ENCODE measurements at places on chromosomes 2 and 18.

GRCh38 chr2:230783101-230783500 is 70.5 kb downstream of the CAB39 start:
- no peak for DNase-seq

DNA sequence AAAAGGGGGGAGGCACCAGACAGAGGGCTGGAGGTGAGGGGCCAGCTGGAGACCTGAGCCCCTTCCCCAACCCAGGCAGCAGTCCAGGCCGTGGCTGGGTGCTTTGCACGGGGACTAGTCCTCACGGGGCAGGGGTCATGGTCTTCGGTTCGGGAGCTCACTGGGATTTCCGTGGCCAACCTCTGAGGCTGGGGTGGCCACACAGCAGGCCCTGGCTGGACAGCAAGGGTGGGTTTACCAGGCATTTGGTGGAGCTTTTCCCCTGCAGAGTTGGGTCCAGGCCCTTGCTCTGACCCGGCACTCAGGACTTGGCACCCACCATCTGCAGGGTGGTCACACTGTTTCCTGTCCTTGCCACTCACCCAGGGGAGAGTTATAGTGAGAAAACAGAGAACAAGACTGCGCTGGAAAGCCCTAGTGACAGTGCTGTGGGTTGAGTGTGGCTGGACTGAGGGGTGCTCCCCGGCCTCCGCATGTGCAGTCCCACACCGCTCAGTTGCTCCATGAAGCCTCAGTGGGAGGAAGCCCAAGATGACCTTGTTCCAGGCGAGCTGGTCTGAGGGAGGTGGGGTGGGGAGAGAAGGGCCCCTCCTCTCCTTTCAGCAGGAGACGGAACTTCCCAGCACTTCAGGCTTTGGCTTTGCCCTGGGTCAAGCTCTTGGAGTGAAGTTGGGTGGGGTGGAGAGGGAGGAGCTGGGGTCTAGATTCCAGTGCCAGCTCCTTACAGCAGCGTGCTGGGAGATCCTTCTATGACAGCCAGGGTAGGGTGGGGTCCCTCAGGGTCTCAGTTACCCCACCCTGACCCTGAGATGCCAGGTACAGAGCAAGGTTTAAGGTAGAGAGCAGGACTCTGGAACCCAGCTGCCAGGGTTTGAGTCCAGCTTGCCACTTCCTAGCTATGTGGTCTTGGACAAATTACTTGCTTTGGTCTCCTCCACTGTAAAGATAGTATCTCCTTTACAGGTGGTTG is 219.8 kb downstream of the DYSF start:
- no peak for DNase-seq

- DNase-seq: no peak
Observed at GRCh38 chr18:1466035-1466434, 561.4 kb downstream of the ADCYAP1 start.

GRCh38 chr2:191003405-191004309 is 10.3 kb downstream of the STAT1 start:
- no peak for DNase-seq

GRCh38 chr2:207787017-207787416 is 17.3 kb upstream of the FZD5 start:
- DNase-seq: no peak

GRCh38 chr2:224682134-224682533 is 34.0 kb downstream of the CCDC195 start:
- no peak for DNase-seq

- no peak for DNase-seq
Observed at GRCh38 chr2:158647436-158648231, 147.5 kb upstream of the DAPL1 start.

DNA sequence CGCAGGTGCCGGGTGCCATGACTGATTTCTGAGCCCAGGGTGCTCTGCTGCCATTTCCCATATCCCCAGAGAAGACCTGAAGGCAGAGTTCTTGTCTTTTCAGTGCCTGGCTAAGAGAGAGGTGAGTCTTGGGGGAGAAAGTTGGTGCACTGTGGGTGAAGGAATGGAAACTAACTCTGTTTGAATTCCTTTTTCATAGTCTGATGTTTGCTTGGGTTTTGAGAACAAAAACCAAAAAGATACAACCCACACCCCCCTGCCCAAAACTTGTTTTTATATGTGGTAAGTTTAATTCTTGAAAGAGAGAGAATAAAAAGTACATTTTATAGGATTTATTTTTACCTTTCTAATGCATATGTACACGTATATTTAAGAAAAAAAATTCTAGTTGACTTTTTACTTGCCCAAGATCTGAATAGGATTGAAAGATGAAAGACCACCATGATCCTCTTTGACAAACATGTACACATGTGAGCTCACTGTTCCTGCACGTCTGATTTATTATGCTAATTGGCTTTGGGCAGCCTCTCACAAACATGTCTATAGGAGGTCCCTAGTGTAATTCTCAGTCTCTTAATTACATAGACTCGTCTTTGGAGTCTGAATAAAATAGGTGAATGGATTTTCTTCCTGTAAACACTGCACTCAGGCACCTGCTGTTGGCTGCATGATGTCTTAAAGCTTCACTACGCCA is 46.3 kb downstream of the ARL4C start:
- no peak for DNase-seq

DNA sequence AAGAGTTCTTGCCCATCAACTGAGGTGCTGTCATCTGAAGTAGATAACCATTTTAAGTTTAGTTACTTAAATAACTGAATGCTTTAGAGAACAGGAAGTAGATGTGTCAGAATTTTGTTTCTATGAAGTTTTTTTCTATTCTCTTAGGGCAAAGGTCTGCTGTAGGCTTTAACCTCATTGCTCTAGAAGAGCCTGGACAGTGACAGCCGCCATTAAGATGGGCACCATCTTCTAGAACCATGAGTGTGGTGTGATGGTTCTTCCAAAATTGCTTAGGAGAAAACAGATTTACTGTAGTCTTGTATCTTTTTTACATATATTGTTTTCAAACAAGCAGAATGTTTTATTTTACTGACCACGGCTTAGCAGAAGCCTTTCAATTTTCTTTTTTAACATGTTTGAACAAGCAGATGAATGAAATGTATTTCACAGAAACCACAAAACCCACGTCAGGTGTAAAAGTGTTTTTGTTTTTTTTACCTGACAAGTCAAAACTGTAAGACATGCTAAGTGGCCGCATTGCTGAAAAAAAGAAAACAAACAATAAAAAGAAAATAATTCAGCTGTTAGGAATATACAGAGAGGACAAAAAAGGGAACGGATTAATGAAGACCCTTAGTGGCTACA is 77.9 kb downstream of the PRELID3A start:
- no peak for DNase-seq

GRCh38 chr2:43343573-43344304 is 117.3 kb upstream of the ZFP36L2 start:
- no peak for DNase-seq

GRCh38 chr2:185643434-185643833 is 95.2 kb upstream of the FSIP2 start:
- DNase-seq: no peak

- no peak for DNase-seq
Observed at GRCh38 chr2:62150597-62151305, 45.2 kb upstream of the B3GNT2 start.

DNA sequence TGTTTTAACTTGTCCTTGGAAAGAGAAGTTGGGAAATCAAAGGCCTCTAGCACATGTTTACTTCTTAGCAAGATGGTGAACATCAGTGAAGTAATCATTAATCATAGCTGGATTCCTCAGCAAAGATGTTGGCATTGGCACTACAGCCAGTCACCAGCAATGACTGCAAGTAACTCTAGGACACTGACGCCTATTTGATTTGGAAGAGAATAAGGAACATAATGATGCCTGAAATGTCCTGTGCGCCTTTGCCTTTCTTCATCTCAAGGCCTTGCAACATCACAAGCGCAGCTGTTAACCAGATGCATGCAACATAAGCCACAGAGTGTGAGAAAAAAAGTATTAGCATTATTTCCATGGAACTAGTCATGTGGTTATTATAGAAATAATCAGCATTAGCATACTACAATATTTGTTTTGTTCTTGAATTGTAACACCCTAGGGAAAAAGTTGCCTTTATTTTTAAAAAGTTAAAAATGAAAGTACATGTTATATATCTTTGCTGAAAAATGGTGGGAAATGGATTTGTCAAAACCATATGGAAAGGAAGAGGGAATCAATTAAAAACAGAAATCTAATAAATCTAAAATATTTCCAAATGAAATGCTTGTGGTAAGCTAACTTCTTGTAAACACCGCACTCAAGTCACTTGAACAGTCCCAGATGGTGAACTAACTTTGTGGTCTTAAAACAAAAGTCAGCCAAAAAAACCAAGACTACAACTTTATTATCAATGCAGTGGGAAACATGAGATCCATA is 55.6 kb downstream of the THADA start:
- DNase-seq: no peak

DNA sequence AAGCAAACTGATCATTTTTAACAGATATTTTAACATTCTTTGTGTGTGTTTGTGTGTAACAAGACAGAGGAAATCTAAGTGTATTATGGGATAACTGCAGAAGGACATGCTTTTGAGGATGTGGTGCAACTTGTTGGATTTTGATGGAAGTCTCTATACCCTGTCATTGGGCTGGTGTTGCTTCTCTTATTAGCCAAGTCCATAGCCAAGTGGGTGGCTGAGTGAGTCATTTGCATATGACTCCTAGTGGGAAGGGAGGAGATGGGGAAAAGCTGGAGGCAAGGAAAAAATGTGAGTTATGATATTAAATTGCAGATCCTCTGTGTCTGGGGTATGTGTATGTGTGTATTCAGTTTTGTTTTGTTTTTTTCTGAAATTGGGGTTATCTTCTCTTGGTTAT is 879.9 kb downstream of the DCC start:
- no peak for DNase-seq

DNA sequence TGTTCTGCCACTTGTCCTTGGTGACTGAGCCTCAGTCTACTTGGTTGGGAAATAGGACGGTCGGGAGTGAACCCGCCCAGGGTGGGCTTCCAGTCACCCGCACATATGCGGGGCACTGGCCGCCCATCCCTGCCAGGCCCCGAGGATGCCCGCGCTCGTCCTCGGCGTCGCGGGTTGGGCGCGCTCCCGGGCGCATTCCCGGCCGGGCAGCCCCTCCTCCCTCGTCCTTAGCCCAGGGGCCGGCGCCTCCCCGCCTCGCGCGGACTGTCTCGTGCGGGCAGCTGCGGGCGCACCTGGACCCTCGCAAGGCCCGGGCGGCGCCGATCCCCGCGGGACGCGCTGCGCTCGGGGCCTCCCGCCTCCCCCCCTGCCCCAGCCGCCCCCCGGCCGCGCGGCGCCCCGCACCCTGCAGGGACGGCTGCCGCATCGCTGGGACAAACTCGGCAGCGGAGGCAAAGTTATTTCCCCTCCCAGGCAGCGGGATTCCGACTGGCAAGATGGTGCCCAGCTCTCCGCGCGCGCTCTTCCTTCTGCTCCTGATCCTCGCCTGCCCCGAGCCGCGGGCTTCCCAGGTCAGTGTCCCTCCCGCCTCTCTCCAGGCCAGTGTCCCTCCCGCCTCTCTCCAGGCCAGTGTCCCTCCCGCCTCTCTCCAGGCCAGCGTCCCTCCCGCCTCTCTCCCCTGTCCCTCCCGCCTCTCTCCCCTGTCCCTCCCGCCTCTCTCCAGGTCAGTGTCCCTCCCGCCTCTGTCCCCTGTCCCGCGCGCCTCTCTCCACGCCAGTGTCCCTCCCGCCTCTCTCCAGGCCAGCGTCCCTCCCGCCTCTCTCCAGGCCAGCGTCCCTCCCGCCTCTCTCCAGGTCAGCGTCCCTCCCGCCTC is at the start of gene FBLN7:
Gene FBLN7 (plus strand): TSS at position 227 of the 874 bp plus-strand sequence. CDS start 271 bp downstream, at position 498.
- DNase-seq: no peak

GRCh38 chr2:187593697-187594096 is 39.5 kb upstream of the TFPI start:
- no peak for DNase-seq

DNA sequence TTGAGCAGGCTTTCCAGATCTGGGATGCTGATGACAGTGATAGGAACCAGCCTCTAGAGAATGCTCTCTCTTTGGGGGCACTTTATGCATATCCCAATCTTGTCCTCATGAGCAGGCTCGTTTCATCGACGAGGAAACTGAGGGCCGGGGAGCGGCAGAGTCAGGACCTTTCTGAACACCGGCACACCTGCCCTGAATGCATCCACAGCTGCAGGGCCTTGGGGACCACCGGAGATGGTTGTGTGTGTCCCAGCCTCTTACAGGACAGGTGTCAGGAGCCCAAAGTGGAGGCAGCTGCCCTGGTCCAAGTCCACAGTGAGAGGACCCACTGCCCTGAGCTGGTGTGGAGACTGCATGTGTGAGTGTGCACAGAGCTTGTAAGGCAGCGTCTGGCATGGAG is 47.6 kb upstream of the FAHD2A start:
- DNase-seq: no peak

DNA sequence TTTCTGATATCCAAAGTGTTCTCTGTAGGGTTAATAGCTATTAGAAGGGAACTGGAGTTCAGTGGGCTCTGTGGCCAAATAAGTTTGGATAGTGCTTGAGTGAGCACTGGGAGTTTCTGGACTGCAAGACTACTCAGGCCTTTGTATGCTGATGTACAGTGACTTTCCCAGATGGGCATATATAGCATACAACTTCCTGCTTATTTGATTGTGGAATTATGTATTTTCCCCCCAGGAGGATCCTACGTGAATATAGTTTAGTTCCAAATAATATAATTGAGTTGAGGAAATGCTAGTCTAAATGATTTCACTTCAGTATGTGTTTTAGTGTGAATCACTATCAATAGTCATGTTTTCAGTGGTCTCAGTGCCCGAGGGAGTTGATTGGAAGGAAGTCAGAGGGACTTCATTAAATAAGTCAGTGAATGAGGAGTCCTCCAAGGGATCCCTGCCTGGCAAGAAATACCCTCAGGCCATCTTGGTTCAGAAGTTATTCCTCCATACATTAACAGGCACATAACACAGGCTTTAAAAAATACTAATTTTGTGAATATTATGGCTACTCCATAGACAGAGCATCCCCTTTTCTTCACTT is 251.4 kb downstream of the PRKCE start:
- DNase-seq: no peak

DNA sequence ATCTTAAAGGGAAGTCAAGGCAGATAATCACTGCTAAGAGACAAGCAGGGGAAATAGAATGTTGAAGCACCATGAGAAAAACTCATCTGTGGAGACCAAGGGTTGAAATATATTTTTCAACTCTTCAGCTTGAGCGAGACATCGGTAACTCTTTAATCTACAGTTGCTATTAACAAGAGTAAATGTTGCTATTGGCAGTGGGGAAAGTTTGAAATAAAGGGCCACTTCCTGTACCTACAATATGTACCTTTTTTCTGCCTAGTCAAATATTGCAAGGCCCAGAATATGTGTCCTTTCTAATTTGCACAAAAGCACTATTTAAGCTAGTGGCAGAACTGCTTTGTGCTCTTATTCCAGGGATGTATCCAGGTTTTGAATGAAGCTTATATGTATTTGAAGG is 65.8 kb downstream of the EFEMP1 start:
- DNase-seq: no peak
